ENCODE measurements at places on chromosomes 3 and 15.

- peaks cover 10% of the 10 kb centered on the region for H3K4me1 ChIP-seq
- peaks cover 9% of the 10 kb centered on the region for H3K27me3 ChIP-seq
- H3K27ac ChIP-seq: no peak overlapping the region
- H3K4me3 ChIP-seq: no peak overlapping the region
Observed at GRCh38 chr15:79161837-79162508, 71.4 kb upstream of the RASGRF1 start.

DNA sequence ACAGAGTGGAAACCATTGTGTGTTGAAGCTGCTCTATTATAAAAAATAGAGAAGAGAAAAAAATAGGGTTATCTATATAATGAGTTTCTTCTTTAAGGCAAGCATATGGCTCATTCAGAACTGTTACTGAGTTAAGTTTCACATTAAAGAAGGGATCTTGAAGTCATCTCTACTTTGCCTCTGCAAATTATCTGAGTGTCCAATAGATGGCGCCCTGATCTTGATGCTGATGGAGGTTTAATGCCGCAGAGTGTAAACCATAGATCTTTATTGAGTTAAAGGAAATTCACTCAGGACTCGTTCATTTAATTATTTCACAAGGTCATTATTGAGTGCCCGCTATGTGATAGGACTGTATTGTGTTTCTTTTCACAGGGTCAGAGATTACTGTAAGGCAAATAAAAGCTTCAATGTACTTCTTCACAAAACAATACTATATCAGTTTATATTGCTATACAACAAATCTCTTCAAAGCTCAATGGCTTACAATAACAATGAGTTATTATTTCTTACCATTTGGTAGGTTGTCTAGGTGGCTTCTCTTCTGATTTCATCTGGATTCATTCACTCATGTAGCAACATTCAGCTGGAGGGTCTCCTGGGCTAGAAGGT, 171.4 kb downstream of the NSUN3 start:
- no peaks in the 10 kb centered on the region for H3K4me1 ChIP-seq
- no peak overlapping the region for H3K27ac ChIP-seq
- no peak overlapping the region for H3K4me3 ChIP-seq
- H3K36me3 ChIP-seq: no peaks in the 10 kb centered on the region

GRCh38 chr3:54999811-55000210, 72.0 kb upstream of the LRTM1 start:
- H3K27me3 ChIP-seq: no peaks in the 10 kb centered on the region
- no peaks in the 10 kb centered on the region for H3K4me1 ChIP-seq
- no peak overlapping the region for H3K4me3 ChIP-seq
- no peak for DNase-seq
- H3K36me3 ChIP-seq: no peaks in the 10 kb centered on the region

DNA sequence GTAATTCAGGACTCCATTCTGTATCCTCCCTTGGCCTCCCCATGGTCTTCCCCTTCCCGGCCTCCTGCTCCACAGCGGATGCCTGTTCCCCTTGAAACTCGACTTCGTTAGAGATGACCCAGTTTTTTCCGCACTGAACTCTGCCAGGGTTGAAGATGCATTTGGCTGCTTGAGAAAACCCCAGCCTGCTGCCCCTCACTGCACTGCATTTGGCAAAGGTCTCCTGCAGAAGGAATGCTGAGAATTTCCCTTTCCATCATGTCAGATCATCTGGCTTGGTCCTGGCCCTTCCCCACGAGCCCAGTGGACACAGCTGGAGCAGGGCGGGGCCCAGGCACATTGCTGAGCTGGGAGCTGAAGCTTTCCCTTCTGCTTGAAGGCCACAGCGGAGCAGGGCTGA, 37.6 kb upstream of the RGMA start:
- no peak for DNase-seq
- no peaks in the 10 kb centered on the region for H3K4me1 ChIP-seq
- no peak overlapping the region for H3K27ac ChIP-seq
- peaks cover 7% of the 10 kb centered on the region for H3K27me3 ChIP-seq
- H3K36me3 ChIP-seq: no peaks in the 10 kb centered on the region

- DNase-seq: no peak
- H3K4me3 ChIP-seq: no peak overlapping the region
- H3K36me3 ChIP-seq: no peaks in the 10 kb centered on the region
- no peaks in the 10 kb centered on the region for H3K27me3 ChIP-seq
- H3K4me1 ChIP-seq: no peaks in the 10 kb centered on the region
Observed at GRCh38 chr3:94362393-94362792, 299.5 kb downstream of the NSUN3 start.
